Forelimb muscle (tissue), 1 donor: ENCODE measurements at places on chromosomes 2 and 18.

GRCh38 chr2:120235681-120236080 is 12.5 kb upstream of the TMEM185B start:
- DNase-seq, result no peak

DNA sequence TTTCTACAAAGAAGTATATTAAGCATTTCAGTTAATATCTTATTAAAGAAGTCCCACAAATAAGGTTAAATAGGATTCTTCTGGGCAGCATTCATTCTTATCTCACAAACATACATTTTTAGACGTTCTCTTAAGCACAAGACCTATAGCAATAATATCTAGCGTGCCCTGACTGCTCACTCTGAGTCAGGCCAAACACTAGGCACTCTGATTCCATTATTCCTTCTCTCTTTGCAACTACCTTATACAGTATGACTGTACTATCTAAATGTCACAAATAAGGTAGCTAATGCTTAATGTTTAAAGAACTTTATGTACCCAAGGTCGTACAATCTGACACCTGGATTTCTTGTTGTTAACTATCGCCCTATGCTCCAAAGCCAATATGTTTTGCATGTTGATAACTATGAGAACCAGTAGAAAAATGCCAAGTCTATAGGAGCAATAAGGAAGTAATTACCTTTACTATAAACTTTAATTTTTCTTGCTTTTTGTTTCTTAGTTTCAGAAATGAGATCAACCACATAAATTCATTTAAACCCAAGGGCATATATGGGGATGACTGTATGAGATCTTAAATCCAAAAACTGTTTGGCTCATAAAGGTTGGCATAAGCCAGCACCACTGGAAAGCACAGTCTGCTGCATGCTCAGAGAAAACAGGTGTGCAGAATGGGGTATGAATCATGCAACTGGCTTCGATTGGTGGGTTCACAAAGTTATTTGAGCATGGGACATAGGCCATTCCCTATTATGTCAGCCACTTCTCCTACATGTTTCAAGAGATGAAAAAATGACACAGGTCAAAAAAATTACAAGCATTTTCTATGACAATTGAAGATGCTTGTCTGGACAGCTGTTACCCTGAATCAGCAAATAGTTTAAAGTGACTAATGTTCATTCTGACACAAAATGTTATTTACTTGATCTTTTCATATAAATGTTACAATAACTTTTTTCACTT is 352.0 kb downstream of the IRS1 start:
- DNase-seq, result no peak

DNA sequence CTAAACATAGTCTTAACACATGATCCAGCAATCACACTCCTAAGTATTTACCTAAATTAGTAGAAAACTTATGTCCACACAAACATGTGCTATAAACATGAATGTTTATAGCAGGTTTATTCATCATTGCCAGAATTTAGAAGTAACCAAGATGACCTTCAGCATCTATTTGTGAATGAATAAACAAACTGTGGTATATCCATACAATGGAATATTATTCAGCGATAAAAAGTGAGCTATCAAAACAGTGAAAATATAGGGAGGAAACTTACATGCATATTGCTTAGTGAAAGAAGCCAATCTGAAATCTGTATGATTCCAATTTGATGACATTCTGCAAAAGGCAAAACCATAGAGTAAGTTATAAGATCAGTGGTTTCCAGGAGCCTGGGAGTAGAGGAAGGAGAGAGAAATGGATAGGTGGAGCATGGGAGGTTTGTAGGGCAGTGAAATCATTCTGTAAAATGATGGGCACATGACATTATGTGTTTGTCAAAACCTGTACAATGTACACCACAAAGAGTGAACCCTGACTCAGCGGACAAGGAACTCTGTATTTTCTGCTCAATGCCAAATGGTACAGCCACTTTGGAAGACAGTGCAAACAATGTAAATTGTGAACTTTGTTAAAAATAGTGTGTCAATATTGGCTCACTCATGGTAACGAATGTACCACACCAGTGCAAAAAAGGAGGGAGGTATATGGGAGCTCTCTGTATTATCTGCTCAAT is 61.9 kb upstream of the IGFBP2 start:
- no peak for DNase-seq

DNA sequence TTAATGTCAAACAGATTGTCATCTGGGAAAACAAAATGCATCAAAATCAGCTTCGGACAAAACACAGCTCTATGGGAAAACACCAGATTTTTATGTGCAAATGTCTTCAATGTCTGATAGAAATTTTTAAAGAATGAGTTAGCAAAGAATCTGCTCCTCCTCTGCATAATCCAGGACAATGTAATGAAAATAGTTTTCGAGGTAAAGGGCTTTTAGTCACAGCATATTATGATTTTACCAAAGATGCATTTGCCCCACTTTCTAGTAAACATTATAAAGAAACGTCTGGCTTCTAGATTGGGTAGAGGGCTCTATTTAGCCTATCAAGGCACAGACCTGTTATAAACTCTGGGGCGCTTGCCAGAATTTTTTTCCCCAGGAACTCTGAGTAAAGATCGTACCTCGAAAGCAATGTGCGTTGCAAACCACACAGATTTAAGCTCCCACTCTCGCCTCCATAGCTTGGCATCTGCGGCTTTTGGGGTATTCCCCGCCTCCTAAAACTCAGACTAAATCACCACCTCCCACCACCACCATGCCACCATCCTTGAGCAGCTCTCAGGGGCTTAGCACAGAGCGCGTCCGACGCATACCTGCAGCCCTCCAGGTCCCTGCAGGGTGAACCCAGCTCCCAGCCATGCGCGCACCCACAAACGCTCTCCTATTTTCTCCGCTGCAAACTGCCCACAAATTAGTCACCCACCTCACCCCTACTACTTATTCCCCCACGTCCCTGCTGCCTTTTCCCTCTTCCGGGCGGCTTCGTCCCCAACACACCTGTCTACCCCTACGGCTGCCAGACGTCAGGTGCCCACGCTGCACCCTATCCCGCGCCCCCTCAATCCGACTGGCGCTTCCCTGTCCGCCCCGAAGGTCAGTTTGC is 829 bp downstream of the ACVR1C start:
- DNase-seq, result no peak

GRCh38 chr2:74226648-74227213 is 28.3 kb downstream of the MTHFD2 start:
- DNase-seq, result no peak
